OCI-LY7 (cell line): ENCODE measurements at places on chromosomes 5 and 9.

DNA sequence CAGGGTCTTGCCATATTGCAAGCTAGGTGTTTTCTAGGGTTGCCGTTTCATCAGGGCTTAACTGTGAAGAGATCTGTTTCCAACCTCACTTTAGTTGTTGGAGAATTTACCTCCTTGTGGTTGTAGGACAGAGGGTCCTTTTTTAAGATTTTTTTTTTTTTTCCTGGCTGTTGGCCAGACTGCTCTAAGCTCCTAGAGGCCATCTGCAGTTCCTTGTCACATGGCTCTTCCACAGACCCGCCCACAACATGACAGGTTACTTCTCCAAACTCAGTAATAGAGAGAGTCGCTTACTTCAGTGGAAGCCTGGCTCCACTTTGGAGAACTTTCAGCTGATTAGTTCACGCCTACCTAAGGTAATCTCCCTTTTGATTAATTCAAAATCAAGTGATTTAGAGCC lies 543.7 kb downstream of the DMRTA1 start:
- DNase-seq: no peak

GRCh38 chr5:166117072-166118066 lies 2174.1 kb upstream of the WWC1 start:
- DNase-seq: no peak

GRCh38 chr5:178247481-178248456 lies 15.2 kb upstream of the PHYKPL start:
- no peak for DNase-seq

GRCh38 chr5:69531406-69531801 lies 28.6 kb upstream of the GTF2H2C start:
- DNase-seq: no peak

- DNase-seq: no peak
Measured at GRCh38 chr5:111255169-111255568, 31.0 kb downstream of the CAMK4 start.

DNA sequence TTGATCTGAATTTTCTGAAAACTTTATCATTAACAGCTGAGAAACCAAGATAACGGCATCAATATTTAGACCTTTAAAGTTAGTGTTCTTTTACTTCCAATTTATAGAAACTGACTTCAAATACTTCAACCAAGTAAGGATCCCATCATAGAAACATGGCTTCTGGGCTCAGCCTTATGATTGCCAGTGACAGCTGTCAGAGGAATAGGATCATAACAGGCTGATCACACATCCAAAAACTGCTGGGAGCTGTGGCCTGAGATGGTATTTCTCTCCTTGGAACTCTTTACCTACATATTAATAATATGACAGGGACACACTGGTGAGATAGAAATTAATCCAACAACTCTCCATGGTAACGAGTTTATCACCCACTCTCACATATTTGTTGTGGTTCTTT lies 448.3 kb upstream of the NMUR2 start:
- no peak for DNase-seq

GRCh38 chr5:90849939-90850338 lies 291.3 kb downstream of the ADGRV1 start:
- no peak for DNase-seq

GRCh38 chr5:137633896-137634295 lies 102.0 kb downstream of the KLHL3 start:
- no peak for DNase-seq
